ENCODE measurements at places on chromosomes 3 and 15. TPM values are rescaled to one million over a fixed set of nuclear protein-coding genes. Genes with fewer than 3 reads are reported as not detected.
A peak's percentile ranks its signal among the peaks of the same experiment; 100 is the strongest.

DNA sequence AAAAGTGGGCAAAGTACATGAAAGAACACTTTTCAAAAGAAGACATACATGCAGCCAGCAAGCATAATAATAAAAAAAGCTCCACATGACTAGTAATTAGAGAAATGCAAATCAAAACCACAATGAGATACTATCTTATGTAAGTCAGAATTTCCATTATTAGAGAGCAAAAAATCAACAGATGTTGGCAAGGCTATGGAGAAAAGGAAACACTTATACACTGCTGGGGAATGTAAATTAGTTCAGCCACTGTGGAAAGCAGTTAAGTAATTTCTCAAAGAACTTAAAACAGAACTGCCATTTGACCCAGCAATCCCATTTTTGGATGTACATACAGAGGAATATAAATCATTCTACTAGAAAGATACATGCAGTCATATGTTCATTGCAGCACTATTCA is 360.7 kb downstream of the NSUN3 start:
- no peak for DNase-seq

Gene MYRIP
- not detected for total RNA-seq

Gene TMC3
- total RNA-seq, result not detected

DNA sequence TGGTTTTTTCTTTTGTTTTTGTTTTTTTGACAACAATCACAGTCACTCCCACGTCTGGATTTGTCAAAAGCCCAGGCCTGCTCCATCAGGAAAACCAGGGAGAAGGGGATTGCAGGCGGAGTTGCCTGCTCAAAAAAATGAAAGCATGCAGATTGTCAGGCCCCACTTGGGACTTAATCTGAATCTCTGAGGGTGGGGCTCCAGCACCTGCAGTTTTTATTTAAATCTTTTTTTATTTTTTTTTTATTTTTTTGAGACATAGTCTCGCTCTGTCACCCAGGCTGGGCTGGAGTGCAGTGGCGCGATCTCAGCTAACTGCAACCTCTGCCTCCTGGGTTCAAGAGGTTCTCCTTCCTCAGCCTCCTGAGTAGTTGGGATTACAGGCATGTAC is 140.9 kb downstream of the FOXP1 start:
- DNase-seq, result no peak

Gene IQGAP1
- total RNA-seq, result 216 TPM

DNA sequence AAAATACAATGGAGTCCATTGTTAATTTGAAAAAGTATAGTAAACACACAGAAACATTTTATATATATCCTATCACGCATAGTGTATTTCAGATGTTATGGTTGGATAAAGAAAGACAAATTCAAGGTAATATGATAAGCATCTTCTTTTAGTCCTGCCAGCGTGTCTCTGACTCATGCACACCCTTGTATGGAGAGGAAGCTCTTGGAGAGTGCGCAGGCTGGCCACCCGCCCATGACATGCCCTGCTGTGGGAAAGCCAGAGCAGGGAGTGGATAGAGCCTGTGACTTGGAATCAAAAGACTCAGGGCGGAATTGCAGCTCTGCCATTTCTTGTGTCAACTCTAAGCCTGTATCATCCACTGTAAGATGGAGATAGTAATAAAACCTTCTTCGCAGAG is 23.0 kb upstream of the COPG1 start:
- peak; percentile 86 for DNase-seq

DNA sequence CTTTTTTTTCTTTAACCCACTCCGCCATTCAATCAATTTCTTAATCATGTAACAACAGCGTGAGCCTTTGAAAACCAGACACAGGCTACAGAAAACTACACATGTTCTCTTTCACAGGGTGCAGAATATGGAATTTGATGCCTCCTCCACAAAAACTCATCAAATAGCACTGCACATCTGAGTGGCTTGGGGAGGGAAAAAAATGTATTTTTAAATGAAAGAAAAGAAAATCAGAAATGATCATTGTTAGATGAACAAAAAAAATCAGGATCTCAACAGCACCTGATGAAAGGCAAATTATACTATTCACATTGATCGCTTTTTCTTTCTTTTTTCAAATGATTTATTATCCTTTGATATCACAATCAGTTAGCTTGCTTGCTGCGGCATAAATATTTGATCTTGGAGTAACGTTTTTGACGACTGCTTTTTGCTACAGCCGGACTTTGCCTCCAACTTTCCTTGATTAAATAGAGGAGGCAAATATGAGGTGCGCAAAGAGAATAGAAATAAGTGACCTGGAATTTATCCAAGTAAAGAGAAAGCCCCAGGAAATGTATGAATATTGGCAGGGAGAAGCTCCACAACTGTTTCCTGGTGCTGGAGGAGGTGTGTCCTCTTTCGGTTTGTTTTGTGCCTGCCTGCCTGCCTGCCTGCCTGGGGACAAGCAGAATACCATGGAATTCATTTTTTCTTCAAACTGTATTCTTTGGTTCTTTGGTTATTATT is 63.1 kb downstream of the EDEM1 start:
- DNase-seq, result no peak

Gene CLRN1
- not detected for total RNA-seq

Gene MAGEL2
- not detected for total RNA-seq

GRCh38 chr3:41963823-41964222 is 1.9 kb upstream of the ULK4 start:
- DNase-seq, result no peak

Gene CHRNA7
- total RNA-seq, result 1.5 TPM

- no peak for DNase-seq
Measured at GRCh38 chr3:173920386-173920785, 522.8 kb downstream of the NLGN1 start.

DNA sequence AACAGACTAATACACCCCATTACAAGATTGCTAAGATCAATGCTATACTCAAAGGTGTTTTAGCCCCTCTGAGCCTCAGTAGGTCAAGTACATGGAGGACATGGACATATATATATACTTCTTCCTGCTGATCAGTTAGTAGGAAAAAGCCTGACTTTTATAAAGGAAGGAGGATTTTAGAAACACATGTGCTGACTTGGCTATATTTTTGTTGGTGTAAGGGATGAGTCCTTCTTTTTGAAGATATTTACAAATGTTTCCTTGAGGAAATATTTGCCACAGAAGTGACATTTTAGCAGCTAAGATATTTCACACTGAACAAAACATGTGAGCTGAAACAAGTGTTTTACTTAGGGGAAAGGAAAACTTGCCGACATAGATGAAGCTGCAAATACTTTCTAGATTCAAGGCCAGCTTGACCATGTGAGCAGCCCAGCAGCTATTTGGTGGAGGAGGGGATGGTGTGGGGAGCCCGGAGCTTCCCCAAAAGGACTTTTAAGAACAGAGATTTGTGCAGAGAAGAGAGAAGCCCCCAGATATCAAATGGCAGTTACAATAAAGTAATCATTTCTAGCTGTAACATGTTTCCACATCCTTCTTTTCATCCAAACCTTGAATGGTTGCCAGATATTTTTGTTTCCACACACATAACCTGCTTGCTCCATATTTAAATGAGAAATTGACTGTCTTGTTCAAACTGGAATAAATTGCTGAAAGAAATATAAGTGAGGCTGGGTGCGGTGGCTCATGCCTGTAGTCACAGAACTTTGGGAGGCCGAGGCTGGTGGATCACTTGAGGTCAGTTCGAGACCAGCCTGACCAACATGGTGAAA is 111.7 kb upstream of the NR2F2 start:
- DNase-seq, result no peak

GRCh38 chr15:36914960-36915808 is 185.2 kb downstream of the MEIS2 start:
- no peak for DNase-seq

Gene SKOR1
- total RNA-seq, result 0.46 TPM

Gene COPS2
- 65.0 TPM for total RNA-seq

- DNase-seq, result no peak
Measured at GRCh38 chr15:64653757-64654156, 121.6 kb downstream of the RBPMS2 start.

DNA sequence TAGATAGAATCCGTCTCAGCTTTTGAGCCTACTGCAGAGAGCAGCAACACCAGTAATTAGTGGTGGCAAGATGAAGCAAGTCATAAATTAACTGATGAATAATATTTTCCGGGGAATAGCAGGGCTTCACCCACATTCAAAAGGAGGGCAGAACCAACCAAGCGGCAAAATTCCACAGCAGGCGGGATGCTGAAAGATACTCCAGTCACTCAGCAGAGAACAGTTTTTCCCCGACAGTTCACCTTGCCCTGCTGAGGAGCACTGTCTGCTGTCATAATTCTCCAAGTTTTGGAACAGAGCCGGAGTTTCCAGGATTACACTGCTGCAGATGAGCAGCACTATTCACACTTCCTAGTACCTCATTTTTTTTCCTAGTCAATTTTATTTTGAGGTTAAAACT is 274.7 kb downstream of the CD47 start:
- DNase-seq, result no peak

GRCh38 chr15:29669823-29670222 is 152.4 kb downstream of the TJP1 start:
- no peak for DNase-seq

All from upper lobe of left lung (tissue), 6 donors.